ENCODE measurements at places on chromosomes 12 and 14. TPM values are rescaled to one million over a fixed set of nuclear protein-coding genes. Genes with fewer than 3 reads are reported as not detected.

DNA sequence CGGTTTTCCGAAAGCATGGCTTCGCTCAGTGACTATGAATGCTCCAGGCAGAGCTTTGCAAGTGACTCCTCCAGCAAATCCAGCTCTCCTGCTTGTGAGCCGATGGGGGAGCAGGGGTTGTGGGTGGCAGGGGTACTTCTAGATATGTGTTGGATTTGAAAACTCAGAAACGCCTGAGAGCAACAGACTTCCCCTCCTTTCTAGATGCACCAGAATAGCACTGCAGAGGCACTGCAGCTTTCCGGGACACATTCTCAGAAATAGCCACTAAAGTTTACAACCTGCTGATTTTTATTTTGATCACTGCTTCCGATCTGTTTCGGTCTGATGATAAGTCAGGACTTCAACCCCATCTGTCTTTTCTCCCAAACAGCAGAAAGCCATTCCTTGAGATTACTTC, 8.6 kb downstream of the TCP11L2 start:
- no peak for DNase-seq

OLR1 gene
- polyA plus RNA-seq = 1.3 TPM

PLEK2 gene
- polyA plus RNA-seq = 6.7 TPM

DNA sequence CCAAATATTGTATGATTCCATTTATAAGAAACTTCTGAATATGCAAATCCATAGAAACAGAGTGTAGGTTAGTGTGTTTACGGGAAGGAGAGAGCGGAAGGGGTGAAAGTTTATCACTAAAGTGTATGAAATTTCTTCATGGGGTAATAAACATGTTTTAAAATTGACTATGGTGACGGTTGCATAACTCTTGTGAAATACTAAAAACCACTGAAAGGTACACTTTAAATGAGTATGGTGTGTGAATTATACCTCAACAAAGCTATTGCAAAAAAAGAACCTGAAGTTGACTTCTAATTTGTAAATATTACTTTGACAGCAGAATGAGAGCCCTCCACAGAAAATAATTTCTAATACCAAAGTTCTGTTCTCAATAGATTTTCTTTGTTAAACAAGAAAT, 47.1 kb downstream of the ATG2B start:
- no peak for DNase-seq

BCAT1 gene
- polyA plus RNA-seq = 32.4 TPM

DNA sequence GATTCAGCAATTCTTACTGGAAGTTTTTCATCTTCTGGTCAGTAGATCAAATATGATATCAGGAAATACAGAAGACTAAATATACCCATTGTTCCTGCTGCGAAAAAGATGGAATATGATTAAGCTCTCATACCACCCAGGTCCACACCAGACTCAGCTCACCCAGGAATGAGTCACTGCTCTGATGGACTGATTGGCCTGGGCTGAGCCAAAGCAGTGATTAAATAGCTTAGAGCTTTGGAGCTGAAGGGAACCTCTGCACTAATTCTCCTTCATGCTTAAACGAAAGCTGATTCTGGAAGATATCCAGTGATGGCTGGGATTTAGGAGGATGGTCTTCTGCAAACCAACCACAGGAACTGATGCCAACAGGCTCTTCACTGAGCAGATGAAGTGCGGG, 62.0 kb upstream of the SYT1 start:
- DNase-seq = no peak

IL23A gene
- 0.81 TPM for polyA plus RNA-seq

PAPLN gene
- polyA plus RNA-seq = 8.8 TPM

- no peak for DNase-seq
Observed at GRCh38 chr12:56833780-56834179, 70.7 kb downstream of the HSD17B6 start.

DNA sequence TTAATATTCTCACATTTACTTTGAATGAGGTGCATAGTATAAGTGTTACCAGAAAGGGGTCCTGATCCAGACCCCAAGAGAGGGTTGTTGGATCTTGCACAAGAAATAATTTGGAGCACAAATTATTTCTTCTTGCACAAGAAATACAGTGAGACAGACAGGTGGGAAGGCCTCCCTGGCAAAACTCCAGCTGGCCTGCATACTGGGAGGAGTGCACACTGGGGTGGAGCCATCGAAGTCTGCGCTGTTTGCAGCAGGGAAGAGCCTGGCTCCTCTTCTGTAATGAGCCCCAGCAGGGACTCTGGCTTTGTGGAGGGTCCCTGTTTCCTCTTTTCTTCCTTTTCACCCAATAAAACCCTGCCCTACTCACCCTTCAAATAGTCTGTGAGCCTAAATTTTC, 141.6 kb downstream of the GLT1D1 start:
- DNase-seq = no peak

GRCh38 chr12:92961949-92962348, 32.9 kb upstream of the EEA1 start:
- DNase-seq = no peak

DNA sequence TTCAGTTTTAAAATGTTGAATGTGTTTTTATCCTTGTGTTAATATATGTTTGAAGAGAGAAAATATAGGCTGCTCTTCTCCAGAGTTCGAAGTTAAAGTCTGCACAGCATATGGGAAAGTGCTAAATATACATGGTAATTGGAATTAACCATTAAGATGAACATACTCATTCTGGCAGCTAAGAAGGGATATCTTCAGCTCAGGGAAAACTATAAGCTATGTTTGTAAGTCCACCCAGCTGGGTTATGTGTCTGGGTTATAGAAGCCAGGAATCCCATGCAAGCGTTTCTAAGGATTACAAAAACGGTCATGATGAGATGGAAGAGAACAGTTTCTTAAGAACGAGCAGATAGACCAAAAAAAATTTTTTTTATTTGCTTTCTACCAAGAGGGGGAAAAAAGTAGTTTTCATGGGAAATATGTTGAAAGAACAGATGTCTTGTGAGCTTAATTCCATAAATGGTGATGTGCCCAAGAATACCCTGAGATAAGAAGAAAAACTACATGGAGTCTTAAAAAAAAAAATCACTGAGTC, 198.9 kb downstream of the FBXL14 start:
- DNase-seq = no peak

DNA sequence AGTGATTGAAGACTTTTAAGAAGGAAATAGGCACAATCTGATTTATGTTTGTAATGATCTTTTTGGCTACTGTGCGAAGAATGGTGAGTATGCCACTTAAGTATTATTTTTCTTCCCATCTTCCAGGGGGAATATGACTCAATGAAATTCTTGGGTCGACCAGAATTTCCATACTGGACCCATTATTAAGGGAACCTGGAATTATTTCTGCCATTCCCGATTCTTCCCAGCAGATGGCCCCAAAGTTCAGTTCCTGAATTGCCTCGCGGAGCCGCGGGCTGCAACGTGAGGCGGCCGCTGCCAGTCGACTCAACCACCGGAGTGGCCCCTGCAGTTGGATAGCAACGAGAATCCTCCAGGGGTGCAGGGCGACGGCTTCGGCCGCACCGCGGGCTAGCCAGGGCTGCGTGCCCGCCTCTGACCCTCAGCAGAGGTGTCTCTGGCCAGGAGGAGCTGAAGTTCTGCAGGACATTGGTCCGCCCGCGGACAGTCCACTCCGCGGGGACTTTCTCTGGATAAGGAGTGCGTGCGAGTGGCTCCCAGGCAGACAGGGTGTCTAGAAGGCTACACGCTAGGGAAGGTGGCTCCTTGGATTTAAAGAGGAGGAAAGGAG, 628 bp upstream of the TSHR start:
- peak; percentile 61 for DNase-seq

DNA sequence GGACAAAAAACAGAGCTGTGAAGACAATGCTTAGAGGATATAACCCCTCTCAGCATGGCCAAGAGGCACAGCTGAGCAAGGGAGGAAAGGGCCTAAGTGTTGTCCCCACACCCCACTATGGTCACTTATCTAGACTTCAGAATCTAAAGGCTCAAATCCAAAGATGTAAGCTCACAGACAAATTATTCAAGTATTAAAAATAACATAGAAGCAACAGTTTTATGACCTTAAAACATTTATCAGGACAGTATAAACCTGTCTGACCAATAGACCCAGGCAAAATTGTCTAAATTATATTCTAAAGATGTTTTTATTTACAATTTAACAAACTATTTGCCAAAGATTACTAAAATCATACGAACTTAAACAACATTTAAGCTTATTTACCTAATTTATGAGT, 28.1 kb upstream of the PRICKLE1 start:
- DNase-seq = no peak

- DNase-seq = no peak
Observed at GRCh38 chr12:111954969-111955368, 58.0 kb downstream of the TMEM116 start.

KLRC3 gene
- polyA plus RNA-seq = 0.15 TPM

- no peak for DNase-seq
Observed at GRCh38 chr14:54223831-54224402, 172.9 kb upstream of the CDKN3 start.

DNA sequence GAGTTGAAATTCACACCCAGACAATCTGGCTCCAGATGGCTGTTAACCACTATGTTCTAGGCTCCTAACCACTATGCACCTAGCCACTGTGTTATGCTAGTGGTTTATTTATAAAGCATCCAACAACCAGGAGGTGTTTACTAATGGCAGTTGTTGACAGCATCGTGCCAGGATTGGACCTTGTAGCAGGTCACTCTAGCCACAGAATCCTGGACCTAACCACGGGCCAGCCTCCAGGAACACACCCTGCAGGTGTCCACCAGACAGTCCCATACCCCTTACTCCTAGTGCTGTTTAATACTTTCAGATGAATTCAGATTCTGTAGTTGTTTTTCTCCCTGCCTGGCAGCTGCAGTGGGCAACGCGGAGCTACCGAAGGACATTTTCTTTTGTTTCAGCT, 109.4 kb upstream of the MYL2 start:
- DNase-seq = no peak

- DNase-seq = no peak
Observed at GRCh38 chr12:50111395-50111692, 692 bp upstream of the COX14 start.

GRCh38 chr12:14871886-14872285, 13.8 kb downstream of the MGP start:
- DNase-seq = no peak

ARHGEF40 gene
- 83.3 TPM for polyA plus RNA-seq

- no peak for DNase-seq
Observed at GRCh38 chr14:91968280-91968679, 20.8 kb upstream of the FBLN5 start.

DNA sequence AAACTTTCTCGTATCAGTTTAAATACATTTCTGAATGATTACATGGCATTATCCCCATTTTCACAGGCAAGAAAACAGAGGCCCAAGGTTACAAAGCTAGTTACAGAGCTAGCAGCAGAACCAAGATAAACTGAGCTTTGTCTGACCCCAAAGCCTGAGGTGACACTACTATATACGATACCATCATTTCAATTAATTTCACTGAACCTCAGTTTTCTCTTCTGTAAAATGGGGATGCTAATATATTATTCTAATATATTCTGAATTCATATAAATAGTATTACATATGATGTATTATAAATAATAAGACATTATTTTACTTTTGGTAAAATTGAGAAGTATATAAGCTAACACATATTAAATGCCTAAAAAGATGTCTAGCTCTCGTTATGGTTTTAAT, 143.3 kb downstream of the NRXN3 start:
- no peak for DNase-seq

DNA sequence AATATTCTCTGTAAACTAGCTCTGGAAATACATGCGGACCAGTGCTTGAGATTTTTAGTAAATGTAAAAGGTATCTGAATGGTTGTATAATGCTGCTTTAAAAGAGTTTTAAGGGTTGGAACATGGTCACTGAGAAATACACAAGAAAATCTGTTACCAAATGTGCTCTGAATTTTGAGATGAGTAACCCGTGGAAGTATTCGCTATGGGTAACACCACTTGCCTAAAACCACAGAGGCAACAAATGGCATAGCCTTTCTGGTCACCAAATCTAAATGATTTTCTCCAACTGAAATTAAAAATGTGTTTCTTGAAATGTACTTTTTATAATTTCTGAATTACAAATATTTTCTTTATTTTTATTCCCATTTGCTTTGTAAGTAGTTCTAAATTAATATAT, 745.7 kb downstream of the DIO2 start:
- no peak for DNase-seq

- DNase-seq = no peak
Observed at GRCh38 chr12:63899396-63899795, 54.9 kb downstream of the SRGAP1 start.

- DNase-seq = no peak
Observed at GRCh38 chr12:102527171-102527720, 46.9 kb upstream of the IGF1 start.

PHETA1 gene
- polyA plus RNA-seq = 8.8 TPM

CCNT1 gene
- polyA plus RNA-seq = 30.6 TPM

JDP2 gene
- 24.3 TPM for polyA plus RNA-seq

DNA sequence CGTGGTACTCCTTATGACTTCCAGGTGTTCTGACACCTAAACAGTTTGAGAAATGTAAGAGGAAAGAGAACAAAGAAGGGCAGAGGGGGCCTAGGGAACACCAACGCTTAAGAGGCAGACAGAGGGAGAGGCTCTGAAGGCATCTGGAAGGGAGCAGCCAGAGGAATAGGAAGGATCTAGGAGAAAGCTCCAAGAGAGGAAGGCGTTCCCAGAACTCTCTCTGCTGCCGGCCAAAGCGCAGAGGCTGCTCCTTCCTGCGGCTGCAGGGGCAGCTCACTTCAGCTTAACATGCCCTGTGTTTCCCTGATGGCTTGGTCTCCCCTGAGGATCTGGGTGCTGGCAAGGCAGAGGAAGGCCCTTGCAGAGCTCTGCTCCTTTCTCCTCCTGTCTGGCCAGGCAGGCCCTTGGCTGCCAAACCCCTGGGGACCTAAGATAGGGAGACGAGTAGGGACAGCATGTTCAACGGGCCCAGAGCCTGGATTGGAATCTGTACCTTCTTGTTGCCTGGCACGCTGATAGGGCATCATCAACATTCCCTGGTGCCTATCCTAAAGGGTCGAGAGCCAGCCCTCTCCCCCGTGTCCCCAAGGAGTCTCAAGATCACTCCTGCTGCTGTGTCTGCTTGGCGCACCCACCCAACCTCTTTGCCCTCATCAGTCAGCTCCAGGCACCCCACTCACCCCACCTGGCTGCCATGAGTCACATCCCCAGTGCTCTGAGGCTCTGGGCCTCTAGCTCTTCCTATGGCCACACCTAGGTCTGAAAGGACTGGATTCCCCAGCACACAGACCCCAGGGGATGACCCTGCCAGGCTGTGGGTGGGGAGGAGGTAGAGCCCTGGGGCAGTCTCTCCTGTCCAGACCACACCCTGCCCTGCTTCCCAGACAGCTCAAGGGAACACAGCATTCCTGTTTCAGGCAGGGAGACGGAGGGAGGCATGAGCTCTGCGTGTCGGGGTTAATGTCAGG, 45.6 kb downstream of the LTBP2 start:
- DNase-seq = no peak

WDHD1 gene
- polyA plus RNA-seq = 11.8 TPM

- no peak for DNase-seq
Observed at GRCh38 chr12:68292151-68292943, 38.9 kb upstream of the IL22 start.

- no peak for DNase-seq
Observed at GRCh38 chr14:95062946-95063345, 94.4 kb downstream of the DICER1 start.

SLC7A7 gene
- 11.2 TPM for polyA plus RNA-seq

GRCh38 chr14:35594616-35595015, 60.7 kb downstream of the INSM2 start:
- DNase-seq = no peak

GLS2 gene
- polyA plus RNA-seq = 2.0 TPM

IL31 gene
- not detected for polyA plus RNA-seq
